ENCODE measurements at places on chromosomes 16 and 17. TPM values are rescaled to one million over a fixed set of nuclear protein-coding genes. Genes with fewer than 3 reads are reported as not detected.

- DNase-seq, result peak; percentile 29
Observed at GRCh38 chr17:410543-411401, 58.2 kb upstream of the RPH3AL start.

DNA sequence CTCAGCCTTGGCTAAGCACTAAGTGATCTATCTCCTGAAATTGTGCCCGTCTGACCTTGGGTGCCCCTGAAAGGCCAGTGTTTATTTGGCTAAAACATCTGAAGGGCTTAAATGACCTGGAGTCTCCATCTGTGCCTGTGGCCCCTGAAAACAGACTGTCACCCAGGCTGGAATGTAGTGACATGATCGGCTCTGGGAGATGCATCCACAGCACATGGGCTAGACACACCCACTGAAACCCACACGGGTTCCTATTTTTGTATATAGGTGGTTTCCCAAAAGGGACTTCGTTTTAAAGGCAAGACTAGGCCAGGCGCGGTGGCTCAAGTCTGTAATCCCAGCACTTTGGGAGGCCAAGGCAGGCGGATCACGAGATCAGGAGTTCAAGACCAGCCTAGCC is 13.5 kb downstream of the CEP295NL start:
- DNase-seq, result no peak

GRCh38 chr17:52546493-52546892 is 388.0 kb upstream of the CA10 start:
- no peak for DNase-seq

The PSMD3 gene
- 195 TPM for total RNA-seq

DNA sequence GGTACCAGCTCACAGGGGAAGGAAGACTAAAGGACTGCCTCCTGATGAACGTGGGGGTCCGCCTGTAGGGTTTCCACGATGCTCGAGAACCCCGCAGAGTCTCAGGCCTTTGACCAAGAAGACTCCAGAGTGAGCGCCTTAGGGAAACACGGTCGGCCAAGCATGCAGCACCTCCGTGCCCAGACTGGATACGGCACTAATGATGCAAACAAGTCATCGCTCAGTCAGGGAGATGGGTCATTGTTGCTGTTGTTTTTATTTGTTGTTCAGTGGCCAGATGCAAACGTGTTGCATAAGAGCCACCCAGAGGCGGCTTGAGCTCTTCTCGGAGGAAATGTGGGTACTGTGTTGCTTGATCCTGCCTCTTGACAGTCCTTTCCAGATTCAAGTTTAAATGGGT is 19.3 kb upstream of the RBFOX3 start:
- DNase-seq, result peak; percentile 19

- DNase-seq, result no peak
Observed at GRCh38 chr17:17819561-17819995, 17.2 kb downstream of the SREBF1 start.

DNA sequence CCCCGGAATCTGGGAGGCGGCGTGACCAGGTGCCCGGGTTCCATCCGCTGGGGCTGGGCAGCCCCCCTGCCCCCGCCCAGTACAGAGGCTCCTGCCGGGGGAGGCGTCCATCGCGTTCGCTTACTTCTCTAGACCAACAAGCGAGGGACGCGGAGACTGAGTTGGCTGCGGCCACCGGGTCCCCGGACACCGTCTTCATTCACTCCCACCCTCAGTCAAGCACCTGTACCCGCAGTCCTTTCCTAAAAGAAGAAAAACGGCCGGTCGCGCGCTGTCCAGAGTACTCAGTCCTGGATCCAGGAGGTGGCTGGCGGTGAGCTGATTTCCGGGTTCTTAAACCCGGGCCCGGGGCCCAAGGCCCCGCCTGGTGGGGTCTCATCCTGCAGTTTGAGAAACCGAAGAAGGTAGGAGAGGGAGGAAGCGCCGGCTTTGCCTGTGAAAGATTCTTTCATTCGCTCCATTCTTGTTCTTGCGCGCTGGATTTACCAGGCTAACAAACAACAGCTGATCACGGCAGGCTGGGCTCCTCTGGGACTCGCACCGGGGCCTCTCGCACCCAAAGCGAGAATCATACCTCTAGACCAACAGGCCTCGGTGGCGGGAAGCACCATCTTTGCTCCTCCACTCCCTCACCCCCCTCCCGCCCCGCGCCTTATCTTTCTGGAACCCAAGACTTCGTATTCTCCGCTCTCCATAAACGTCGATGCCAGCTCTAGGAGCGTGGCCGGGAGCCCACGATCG is 17.4 kb upstream of the OR1F1 start:
- no peak for DNase-seq

The PRAC1 gene
- total RNA-seq, result not detected

Data from Caco-2 (cell line).